ENCODE measurements at places on chromosomes 3 and 15.

- no peak for DNase-seq
Observed at GRCh38 chr3:183369117-183369516, 59.3 kb downstream of the MCF2L2 start.

GRCh38 chr3:58620421-58620820, 43.2 kb upstream of the FAM107A start:
- DNase-seq, result no peak

GRCh38 chr3:150370122-150370602, 37.9 kb upstream of the TSC22D2 start:
- peak; percentile 44 for DNase-seq

DNA sequence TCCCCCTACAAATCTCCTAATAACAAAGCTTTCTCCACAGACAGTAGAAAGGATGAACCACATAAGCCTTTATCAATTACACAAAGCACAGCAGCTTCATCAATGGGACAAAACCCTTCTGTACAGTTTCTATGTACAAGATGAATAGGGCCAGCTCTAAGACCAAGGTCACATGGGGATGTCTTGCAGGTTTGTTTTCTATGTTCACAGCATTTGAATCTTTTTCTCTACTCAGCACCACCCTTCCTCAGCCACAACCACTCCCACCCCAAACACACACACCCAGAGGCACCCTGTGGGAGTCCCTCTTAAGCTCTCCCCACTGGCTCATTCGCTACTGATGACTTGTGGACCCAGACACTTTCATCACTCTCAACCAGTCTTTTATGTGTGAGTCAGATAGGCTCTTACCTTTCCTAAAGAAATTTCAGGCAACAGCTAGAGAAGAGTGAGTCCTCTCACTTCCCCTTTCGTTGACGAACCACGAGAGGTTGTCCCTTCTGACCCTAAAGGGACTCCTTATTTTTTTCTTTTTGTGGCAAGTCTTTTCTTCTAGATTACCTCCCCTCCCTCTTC, 57.9 kb downstream of the ARHGAP31 start:
- DNase-seq, result no peak

DNA sequence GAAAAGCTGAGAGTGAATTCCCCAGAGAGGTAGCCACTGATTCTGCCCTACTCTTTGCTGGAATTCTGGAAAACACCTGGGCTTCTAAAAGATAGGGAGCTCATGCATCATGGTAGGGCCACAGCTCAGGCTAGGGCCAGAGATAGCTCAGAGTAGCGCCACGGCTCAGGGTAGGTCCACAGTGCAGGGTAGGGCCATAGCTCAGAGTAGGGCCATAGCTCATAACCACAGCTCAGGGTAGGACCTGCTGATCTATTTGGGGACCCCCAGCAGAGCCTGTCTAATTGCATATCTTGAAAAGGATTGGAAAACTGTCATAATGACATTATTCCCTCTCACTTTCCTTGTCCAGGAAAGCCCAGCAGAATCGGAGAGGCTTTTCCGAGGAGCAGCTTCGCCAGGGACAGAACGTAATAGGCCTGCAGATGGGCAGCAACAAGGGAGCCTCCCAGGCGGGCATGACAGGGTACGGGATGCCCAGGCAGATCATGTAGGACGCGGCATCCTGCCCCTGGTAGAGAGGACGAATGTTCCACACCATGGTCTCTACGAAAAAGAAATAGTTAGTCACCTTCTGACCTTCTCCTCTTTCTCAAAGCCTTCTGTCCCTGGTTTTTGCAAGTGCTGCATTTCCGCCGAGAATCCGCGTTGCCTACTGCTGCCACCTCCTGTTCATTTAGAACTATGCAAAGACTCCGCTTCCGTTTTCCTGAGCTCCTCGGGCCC, 14.5 kb downstream of the TAGLN3 start:
- DNase-seq, result peak; percentile 63

- no peak for DNase-seq
Observed at GRCh38 chr15:48084759-48085590, 35.8 kb upstream of the SLC24A5 start.

Measured in right kidney (tissue), 9 donors.